ENCODE measurements at places on chromosomes 5 and 9.

DNA sequence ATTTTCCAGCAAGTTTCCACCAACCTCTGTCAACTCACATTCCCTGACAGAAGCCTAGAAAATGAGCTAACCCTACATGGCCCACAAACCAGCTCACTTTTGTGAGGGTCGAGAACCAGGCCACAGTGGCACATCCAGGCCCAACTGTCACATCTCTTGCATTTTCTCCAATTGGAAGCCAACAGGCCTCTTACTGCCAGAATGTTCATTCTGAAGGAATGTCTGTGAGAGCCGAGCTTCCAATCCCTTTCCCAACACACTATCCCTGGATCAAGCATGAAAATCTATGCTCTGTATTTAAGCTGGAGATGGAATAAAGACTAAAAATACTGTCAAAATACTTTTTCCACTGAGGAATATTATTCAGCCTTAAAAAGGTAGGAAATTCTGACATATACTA, 20.0 kb downstream of the MARCHF3 start:
- no peak for DNase-seq

DNA sequence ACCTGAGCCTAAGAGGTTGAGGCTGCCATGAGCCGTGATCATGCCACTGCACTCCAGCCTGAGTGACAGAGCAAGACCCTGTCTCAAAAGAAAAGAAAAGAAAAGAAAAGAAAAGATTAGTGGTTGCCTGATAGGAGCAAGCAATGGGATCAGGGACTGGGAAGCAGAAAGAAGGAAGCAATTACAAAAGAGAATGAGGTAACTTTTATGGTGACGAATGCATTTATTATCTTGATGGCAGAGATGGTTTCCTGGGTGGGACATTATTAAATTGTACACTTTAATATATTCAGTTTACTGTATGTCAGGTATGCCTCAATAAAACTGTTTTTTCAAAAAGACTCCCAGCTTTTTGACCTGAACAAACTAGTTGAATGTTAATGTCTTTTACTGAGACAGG, 7.5 kb upstream of the PFDN1 start:
- DNase-seq = no peak

- DNase-seq = no peak
Observed at GRCh38 chr9:89999176-89999533, 394.3 kb downstream of the GADD45G start.

DNA sequence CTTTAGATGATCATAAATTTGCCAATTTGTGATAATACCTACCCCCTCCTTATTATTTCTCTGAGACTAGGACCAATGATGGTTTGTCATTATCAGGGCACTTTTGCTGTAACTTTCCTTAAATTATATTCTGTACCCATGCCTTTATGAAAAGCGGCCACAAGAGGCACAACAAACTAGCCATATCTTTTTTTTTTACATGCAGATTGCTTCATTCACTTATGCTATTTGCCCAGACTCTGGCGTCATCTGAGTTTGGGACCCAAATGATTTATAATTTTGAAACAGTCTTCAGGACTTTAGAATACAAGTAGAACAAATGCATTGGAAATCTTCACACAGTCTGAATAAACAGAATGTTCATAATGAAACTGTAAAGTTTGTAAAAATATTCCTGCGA, 408.1 kb downstream of the MAT2B start:
- no peak for DNase-seq

DNA sequence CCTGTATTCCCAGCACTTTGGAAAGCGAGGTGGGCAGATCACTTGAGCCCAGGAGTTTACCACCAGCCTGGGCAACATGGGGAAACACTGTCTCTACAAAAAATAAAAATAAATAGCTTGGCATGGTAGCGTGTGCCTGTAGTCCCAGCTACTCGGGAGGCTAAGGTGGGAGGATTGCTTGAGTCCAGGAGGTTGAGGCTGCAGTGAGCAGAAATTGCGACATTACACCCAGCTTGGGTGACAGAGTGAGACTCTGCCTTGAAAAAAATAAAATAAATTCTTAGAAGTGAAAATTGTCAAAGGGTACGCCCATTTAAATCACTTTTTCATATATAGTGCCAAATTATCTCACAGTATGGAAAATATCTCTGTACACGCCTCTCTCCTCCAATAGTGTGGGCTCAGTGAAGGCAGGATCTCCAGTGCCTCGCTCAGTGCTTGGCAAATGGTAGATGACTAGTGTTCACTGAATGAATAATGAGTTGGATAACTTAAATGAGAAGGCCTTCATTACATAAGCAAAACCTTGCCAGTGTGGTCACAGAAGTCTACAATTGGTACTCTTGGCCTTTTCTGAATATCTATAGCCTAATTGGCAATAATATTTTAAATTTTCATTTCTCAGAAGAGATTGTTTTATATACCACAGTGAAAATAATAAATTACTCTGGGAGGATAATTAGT, 9.4 kb upstream of the CCL28 start:
- DNase-seq = no peak

DNA sequence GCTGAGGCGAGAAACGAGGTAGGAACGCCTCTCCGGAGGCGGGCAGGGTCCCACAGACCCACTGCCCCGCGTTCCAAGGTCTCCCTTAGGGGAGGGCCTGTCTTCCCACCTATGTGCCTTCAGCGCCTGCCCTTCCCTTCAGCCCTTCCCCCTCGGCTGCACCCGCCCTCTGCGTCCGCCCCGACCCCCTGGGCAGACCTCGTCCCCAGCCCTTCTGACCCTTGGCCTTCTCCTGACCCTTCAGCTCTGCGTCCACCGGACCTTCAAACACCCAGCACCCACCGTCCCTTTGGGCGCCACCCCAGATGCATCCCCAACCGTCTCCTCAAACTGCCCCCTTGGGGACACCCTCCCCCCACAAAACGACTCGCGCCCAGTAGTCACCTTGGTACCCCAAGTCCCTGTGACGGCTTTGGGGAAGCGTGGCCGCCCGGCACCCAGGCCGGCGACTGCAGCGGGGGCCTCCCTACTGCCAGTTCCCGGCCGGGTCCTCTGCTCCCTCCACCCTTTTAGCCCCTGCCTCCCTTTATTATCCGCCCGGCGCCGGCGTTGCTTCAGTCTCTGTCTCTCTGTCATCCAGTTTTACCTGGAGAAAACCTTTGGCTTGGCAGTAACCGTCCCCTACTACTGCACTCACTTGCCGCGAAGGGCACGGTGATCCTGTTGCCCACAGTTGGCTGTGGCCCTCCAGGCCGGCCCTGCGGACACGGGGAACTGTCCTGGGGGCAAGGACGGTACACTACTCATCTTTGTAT, 421 bp downstream of the RUSC2 start:
- DNase-seq = peak; percentile 55

- DNase-seq = no peak
Observed at GRCh38 chr9:70192707-70193106, 66.1 kb upstream of the SMC5 start.

GRCh38 chr5:172454358-172455086, at the start of gene SH3PXD2B:
TSS of gene SH3PXD2B (minus strand) at chr5:172454525. CDS start at chr5:172454352, 173 bp downstream.
- DNase-seq = peak; percentile 87

GRCh38 chr5:179298181-179298993, 46.9 kb downstream of the ADAMTS2 start:
- no peak for DNase-seq

DNA sequence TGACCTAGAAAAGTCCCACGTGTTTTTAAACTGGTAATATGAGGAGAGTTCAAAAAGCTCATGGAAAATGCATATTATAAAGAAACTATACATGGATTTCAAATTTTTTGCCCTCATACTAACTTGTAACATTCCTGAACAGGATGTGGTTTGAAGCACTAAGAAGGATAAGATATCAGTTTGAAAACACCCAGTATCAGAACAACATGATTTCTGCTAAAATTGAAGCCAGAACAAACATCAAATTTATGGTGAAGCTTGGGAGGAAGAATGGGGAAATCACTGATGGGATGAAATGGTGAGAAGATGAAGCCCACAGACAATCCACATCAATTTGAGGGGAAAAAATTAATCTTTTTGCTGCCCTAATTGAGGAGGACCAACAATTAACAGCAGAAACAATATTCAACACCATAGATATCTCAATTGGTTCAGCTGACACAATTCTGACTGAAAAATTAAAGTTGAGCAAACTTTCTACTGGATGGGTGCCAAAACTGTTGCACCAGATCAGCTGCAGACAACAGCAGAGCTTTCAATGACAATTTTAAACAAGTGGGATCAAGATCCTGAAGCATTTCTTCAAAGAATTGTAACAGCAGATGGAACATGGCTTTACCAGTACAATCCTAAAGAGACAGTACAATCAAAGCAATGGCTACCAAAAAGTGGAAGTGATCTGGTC, 113.2 kb upstream of the SNX2 start:
- no peak for DNase-seq

DNA sequence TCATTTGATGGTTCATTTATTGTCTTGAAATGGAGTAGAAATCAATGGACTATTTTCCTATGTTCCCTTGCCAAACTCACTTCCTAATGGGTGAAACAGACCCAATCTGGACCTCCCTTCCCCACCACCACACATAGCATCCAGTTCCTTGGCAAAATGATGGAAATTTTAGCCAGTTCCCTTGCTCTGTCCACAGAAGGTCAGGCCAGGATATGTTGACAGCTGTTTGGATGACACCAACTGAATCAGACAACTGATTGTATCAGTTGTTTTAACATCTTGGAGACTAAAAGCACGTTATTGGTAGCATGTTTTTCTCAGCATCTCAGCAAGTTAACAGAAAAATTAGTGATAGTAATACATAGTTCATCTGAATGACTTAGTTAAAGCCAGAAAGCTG, 534.8 kb downstream of the PSAT1 start:
- DNase-seq = no peak

- peak; percentile 69 for DNase-seq
Observed at GRCh38 chr5:76337953-76338451, 65.1 kb upstream of the IQGAP2 start.

GRCh38 chr5:123047706-123048105, 11.2 kb upstream of the PPIC start:
- no peak for DNase-seq

- no peak for DNase-seq
Observed at GRCh38 chr9:69502671-69503301, 169.4 kb downstream of the APBA1 start.

GRCh38 chr9:132970324-132971062, 8.0 kb upstream of the GFI1B start:
- DNase-seq = no peak

DNA sequence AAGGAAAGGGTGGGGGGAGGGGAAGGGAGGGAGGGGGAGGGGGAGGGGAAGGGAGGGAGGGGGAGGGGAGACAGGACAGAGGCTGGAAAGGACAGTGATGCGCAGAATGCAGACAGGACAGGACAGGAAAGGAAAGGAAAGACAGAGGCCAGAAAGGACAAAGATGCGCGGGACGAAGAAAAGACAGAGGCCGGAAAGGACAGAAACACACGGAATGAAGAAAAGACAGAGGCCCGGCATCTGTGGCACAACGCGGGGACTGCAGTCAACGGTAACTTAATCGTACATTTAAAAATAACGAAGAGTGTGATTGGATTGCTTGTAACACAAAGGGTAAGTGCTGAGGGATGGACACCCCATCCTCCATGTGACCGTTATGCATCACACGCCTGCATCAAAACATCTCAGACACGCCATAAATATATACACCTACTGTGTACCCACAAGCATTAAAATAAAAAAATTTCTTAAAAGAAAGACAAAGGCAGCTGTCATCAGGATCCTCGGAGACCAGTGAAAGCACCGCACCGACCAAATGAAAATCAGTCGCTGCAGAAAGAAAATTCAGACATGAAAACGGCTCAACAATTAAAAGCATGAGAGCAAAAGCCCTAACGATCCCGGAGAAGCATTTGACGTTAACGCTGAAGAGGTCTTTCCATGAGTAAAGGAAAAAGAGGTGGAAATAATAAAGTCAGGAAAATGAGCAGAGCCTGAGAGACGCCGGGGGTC, 52.9 kb upstream of the EXOC3 start:
- DNase-seq = no peak

- no peak for DNase-seq
Observed at GRCh38 chr9:115374724-115375268, 256.8 kb upstream of the TNC start.

DNA sequence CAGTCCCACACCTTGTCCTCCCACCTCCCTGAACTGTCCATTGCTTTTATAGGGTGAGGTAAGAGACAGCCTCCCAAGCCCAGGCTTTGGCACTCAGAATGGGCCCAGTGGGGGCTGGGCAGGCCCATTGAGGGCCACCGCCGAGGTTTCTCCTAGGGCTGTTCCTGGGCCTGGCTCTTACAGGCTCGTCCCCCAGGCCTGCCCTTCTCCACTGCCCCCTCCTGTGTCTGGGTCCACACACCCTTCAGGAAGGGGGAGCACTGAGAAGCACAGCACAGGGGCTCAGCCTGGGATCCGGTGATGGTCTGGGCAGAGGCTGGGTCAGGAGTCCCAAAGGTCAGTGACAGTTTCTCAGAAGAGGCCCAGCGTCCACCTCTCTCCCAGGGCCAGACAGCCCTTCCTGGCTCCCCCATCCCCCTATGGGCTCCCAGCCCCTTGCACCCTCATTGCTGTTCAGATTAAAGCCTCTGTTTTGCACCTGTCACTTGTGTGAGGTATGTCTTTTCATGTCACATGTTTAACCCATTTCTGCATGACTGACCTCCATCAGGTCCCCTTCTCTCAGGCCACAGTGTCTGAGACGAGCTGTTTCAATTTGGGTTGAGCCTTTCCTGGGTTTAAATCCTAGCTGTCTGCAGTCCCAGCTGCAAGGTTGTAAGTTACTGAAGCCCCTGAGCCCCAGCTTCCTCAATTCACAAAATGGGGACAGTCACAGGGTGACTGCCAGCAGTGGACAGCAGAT, 29.4 kb downstream of the IER5L start:
- DNase-seq = no peak

DNA sequence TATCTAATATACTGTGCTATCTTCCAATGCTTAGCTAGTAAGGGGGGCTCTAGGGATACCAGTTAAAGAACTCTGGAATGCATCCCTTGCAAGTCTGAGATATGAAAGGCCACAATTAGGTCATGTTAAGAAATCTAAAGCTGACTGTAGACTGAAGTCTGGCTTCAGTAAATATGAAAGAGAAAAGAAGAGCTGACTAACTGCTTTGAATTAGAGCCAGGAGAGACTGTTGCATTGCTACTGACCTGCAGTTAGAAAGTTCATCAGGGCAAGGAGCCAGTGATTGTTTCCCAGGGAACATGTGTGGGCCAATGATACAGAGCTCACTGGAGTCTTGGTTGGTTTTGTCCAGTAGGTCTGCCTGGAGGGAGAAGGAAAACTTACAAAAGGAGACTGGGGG, 472.1 kb upstream of the TNC start:
- no peak for DNase-seq

DNA sequence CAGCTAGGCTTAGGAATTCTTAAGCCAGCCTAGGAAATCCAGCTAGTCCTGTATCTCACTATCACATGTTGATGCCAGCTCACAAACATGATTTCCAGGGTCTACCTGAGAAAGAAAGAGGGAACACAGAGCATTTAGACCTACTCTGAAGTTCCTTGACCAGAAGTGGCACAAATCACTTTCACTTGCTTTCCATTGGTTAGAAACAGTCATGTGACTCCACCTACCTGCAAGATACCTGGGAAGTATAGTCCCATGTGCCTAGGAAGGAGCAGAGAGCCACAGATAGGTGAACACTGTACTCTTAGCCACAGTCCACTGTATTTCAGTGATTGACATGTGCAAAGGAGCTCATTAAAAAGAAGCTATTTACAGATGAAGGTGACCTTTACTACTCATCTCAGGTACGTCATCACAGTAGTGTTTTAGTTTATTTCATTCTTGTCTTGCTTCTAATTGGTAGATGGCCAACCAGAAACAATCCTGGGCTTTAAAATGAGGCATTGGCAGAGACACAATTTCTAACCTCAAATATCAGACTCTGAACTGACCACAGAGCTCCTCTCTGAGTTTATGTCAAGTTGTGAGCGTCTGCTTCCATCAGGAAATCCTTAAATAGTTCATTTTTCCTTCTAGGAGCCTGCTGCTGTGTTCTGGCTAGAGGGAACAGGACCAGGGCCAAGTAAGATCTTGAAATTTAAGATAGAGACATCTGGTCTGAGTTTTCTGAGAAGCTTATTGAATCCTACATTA, 340.7 kb downstream of the TLE4 start:
- no peak for DNase-seq
